Fibroblast of skin of abdomen (primary cell): ENCODE measurements at places on chromosomes 6 and 20.
A peak's percentile ranks its signal among the peaks of the same experiment; 100 is the strongest.

- DNase-seq = peak; percentile 66
Observed at GRCh38 chr20:48284837-48285236, 499.6 kb upstream of the SULF2 start.

DNA sequence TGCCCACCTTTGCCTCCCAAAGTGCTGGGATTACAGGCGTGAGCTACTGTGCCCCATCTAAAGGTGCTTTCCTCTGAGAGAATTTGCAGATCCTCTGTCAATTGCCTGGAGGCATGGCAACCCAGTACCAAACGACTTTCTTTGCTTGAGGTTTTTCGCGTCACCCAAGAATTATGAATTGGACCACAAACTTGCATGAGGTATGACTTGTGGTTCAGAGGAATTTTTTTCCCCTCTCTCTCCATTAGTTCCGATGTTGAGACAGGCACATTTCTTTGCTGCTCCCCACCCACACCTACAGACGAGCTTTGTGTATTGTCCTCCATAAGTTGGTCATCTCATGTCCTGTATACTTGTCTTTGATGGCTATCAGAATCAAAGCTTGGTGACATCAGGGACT lies 11.8 kb upstream of the SCAF8 start:
- peak; percentile 79 for DNase-seq

- DNase-seq = no peak
Observed at GRCh38 chr20:51497542-51498467, 44.7 kb downstream of the NFATC2 start.

DNA sequence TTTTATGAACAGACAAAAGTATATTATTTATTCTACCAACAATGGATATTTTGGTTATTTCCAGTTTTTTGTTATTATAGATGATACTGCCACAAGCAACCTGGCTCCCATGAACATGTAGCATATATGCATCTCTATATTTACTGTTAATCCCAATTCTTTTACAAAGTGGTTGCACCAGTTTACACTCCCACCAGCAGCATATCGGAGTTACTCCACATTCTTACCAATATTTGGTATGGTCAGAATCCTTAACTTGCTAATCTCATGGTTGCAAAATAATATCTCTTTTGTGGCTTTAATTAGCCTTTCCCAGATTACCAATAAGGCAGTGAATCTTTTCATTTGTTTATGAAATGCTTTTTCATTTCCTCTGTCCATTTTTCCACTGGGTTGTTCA lies 137.6 kb upstream of the CDYL start:
- DNase-seq = no peak

GRCh38 chr6:50271266-50271665 lies 221.5 kb upstream of the DEFB112 start:
- no peak for DNase-seq

DNA sequence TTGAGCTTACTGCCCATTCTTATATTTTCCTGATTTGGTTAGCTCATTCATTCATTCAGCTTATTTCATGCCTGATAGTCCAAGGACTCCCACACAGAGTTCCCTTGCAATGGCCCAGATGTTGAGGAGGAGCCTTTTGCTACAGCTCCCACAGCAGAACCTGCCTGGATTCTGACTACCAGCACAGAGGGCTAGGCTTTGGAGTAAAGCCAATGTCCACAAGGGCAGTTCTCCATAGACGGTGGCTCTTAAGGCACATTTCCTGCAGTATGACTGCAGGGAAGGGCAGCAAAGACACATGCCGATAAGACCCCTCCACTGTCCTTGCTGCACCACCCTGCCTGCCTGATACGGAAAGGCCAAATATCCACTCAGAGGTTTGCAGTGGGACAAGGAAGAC lies 112.3 kb upstream of the SYNDIG1 start:
- no peak for DNase-seq

DNA sequence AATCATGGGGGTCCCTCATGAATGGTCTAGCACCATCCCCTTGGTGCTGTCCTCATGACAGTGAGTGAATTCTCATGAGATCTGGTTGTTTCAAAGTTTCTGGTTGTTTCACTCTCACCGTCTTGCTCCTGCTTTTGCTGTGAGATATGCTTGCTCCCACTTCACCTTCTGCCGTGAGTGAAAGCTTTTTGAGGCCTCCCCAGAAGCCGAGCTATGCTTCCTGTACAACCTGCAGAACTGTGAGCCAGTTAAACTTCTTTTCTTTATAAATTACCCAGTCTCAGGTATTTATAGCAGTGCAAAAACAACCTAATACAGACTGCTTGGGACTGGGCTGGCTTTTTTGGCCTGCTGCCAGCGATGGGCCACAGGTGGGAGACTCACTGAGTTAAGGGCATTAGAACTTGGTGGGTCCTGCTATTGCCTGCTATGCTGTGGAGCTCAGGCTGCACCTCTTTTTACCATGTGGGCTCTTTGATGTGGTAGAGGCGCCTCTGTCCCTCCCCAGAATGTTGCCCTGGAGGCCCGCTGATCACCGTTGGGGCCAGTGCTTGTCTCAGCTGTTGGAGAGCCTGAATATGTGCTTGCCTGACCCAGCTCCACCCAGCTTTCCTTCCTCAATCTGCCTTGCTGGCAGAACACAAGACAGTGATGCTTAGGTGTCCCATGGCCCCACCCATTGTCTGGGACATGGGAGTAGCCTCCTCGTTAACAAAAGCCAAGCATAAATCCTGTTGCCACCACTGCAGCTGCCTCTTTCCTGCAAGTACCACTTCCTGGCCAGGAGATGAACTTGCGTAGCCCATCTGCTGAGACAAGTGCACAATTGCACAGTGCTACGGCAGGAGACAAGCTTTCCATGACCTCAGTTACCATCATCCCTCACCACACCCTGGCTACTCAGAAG lies 47.1 kb downstream of the IGF2R start:
- DNase-seq = no peak

DNA sequence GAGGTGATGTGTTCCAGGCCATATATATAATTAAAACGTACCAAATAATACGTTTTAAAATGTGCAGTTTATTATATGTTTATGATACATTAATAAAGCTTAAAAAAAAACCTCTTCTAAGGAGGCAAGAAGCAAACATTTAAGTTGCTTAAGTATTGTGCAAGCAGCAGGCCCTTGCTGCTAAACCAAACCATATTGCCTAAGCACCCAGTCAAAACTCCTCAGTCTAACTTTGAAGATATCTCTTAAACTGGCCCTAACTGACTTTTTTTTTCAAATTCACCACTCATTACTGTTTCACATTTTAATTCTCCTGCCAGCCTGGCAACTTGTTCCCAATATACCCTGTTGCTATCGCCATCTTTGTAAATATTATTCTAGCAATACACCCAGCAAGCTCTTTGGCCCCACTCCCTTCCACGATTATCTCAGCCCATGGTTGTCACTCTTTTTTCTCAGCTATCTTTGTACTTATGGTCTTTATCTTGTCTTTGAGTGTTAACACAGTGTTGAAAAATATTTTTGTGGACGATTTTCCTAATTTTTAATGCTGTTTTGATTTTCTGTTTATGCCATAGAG lies 60.9 kb downstream of the C6orf58 start:
- no peak for DNase-seq

DNA sequence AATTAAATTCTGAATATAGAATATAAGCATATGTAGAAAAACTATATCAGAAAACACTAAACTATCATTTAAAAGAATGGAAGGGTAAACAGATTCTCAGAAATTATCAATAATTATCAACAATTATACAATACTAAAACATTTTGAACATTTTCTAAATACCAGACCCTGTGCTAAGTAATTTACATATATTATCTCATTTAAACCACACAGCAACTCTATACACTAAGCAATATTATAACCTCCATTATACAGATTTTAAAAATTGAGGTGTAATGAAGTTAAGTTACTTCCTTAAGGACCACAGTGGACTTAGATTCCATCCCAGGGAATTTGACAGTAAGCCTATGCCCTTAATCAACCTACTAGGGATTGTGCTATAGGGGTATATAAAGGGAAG lies 33.3 kb downstream of the DTNBP1 start:
- no peak for DNase-seq

GRCh38 chr6:129370268-129370916 lies 339.6 kb downstream of the ARHGAP18 start:
- DNase-seq = peak; percentile 45

- no peak for DNase-seq
Observed at GRCh38 chr6:42387336-42387735, 64.4 kb downstream of the TRERF1 start.
